ENCODE measurements at places on chromosomes 11 and 22.

DNA sequence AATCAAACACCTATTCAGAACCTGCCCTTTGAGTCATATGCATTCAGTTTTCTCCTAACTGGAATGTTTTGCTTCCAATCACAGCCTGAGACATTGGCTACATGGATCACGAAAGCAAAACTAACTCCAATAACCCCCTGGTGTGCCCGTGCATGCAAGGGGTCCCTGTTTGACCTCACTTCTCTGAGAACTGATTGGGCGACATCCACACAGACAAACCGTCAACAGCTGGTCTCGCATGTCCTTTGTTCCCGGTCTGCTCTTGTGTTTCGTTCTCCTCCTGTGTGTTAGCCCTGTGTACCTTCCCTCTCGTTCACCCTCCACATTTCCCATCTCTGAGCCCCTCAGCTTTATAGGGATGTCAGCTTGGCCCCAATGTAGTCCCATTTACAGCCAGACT lies 67.2 kb upstream of the TTC12 start:
- no peak for DNase-seq

DNA sequence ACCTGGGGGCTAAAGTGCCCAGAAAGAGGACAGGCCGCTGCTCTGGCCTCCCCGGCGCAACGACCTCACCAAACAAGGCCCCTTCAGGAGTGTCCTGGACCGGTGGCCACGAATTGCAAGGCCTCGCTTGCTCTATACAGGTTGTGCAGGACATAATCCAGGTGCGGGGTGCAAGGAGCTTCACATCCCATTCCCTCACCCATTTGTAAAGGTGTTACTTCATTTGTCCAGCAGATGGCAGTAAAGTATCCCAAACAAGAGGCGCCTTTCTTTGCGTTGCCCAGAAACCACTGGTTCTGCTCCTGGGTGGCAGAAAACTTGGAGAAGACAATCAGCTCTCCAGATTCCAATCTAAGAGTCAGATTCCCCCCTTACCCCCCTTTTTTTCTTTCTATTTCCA lies 35.9 kb upstream of the PRDM11 start:
- no peak for DNase-seq

- no peak for DNase-seq
Observed at GRCh38 chr11:48093795-48094642, 113.7 kb downstream of the PTPRJ start.

GRCh38 chr11:102599642-102600261 lies 25.4 kb downstream of the MMP20 start:
- DNase-seq: no peak

- DNase-seq: no peak
Observed at GRCh38 chr11:77191823-77192495, 63.9 kb downstream of the MYO7A start.

GRCh38 chr11:66142370-66143263 lies 72.5 kb downstream of the PACS1 start:
- DNase-seq: no peak

- DNase-seq: no peak
Observed at GRCh38 chr11:86438685-86439084, 64.0 kb downstream of the CCDC81 start.

DNA sequence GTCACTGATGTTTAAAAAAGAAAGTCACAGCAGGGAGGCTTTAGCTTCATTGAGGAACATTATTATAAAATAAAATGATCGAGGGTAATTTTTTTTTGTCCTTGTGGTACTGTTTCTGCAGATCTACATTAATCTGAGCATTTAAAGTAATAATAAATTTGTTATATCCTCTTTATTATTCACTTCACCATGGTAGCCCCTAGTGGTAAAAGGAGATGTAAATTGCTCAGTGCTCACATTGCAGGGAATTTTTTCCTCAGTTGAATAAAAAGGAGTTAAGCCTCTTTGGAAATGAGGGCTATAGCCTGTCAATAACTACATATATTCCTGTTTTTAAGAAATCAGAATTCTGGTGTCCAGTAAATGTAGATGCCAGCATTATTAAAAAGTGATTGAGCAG lies 99.7 kb upstream of the VPREB1 start:
- no peak for DNase-seq

DNA sequence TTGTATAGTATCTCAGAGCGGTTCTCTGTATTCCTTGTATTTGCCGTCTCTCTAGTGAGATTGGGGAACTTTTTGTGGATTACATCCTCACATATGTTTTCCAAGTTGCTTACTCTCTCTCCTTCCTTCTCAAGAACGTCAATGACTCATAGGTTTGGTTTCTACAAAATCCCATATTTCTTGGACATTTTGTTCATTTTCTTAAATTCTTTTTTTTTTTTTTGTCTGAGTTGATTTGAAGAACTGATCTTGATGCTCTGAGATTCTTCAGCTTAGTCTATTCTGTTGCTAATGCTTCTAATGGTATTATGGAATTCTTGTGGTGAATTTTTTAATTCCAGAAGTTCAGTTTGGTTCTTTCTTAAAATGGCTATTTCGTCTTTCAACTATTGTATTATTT lies 28.4 kb upstream of the SLN start:
- DNase-seq: no peak

DNA sequence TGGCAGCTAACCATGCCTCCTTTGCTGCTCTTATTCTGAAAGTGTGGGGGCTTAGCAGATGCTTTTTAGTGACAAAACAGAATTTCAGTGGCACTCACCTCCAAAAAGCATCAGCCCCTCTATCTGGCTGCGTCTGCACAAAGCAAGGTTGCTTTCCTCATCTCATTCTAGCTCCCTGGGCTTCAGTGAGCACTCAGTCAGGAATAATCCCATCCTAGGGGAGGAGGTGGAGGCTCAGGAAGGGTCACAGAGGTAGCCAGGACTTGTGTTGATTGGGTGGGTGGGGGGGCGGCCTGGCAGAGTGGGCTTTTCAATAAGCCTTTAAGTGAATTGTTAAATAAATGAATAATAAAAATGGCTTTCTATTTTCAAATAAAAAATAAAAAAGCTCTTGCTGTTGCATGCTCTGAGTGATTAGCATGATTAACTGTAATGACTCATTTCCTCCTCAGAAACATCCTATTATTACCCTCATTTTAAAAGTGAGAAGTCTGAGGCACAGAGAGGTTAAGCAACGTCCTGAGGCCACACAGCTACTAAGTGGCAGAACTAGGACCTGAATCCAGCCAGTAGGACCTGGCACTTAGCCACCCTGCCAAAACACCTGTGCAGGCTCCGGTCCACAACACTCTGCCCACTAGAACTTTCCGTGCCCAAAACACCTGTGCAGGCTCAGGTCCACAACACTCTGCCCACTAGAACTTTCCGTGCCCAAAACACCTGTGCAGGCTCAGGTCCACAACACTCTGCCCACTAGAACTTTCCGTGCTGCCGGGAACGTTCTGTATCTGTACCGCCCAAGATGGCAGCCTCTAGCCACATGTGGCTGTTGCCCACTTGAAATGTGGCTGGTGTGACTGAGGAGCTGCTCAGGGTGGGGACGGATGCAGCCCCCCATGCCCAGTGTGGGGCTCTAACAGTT lies 5.5 kb downstream of the B3GAT1 start:
- DNase-seq: no peak

DNA sequence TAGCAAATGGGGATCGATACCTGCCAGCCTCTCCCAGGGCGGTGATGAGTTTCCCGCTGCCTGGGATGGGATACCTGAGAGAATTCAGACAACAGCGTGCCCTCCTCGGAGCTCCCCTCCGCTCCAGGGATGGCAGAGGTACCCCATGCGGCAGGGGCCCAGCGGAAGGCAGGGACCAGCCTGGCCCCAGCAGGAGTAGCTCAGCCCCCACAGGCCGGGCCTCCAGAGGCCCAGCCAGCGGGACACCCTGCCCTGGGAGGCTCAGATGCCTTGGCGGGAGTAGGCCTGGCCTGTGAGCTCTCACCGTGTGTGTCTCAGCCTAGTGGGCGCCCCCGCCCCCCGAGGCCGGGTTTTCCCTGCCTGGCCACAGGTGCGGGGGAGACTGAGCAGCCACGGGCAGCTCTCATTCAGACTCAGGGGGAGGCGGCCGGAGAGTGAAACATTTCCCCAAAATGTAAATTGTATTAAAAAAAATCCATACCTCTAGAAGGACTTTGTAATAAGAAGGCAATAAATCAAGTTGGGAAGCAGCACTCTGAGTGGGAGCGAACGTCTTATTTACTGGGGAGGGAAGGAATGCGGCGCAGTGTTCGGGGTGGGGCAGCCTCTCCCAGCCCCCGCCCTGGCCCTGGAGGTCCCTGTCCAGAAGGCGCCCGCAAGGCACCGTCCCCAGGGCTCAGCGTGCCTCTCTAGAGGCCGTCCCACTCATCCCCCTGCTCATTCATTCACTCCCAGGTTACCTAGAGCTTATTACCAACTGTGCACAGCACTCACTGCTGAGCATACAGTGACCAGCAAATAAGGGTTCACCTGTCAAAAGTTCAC lies 888.0 kb downstream of the BRD1 start:
- no peak for DNase-seq

DNA sequence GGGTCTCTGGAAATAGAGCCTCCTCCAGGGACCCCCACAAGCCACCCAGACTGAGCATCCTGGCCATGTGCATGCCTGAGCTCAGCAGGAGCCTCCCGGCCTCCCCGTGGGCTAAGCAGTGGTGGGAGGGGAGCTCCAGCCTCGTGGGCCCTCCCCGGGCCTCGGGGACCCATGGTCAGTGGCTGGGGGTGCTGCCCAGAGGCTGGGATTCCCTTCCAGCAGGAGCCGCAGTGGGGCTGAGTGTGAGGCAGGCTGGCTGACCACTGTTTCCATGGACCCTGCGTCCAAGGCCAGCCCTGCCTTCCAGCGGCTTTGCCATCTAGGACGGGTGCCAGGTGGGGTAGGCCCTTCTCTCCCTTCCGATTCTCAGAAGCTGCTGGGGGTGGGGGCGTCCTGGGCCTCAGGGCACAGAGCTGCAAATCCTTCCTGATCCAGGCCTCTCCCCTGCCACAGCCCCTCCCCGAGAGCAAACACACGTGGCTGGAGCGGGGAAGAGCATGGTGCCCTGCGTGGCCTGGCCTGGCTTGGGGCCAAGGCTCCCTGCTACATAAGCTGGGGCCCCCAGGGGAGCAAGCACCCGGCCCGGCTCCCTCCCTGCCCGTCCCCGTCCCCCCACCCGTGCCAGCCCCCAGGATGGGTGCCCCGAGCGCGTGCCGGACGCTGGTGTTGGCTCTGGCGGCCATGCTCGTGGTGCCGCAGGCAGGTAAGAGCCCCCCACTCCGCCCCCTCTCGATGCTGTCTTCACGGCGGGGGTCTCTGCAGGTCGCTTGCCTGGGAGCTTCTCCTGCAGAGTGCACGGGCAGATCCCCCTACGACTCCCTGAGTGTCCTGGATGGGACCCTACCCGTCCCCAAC lies at the start of gene MUC5B:
Gene MUC5B, plus strand, starts transcription at position 576 of the 855 bp plus-strand sequence. Its CDS starts 58 bp downstream, at position 634.
- DNase-seq: no peak

DNA sequence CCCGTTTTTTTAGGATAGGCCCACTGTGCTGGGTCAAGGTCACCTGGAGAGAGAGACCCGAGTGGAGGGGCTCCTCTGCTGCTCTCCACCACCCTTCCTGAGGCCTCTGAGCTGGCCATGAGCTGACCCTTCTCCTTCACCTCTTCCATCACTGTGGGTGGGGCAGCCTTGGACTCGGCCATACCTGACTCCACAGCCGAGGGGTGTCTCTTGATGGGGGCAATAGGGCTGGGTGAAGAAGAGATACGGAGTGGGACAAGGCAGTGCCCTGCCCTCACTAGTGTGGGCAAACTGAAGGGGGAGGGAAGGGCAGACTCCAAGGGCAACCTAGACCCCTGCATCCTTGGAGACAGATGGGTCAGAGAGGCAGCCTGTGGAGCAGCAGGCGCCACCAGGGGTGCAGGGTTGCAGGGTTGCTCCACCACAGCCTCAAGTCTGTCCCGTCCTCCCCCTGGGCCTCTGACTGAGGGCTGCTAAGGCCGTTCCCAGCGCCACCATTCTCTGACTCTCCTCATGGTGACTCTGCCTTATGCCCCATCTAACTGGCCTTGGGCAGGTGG lies 20.1 kb upstream of the NECTIN1 start:
- no peak for DNase-seq

DNA sequence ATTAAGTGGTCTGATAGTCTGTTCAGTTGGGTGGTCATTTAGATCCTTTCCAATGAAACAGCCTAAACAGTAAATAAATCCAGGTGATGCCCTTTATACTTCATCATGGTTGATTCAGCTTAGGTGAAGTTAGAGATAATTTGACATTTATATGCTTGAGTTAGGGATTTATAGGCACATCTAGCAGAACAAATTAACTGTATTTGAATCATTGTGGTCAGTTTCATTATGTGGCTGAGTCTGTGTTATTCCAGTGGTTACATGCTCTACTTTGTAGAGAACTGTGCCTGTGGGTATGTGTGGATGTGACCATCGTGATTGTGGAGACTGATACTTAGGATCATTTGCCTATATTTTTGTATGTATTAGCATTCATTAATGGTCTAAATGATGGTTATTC lies 194.6 kb downstream of the DDX10 start:
- DNase-seq: no peak

DNA sequence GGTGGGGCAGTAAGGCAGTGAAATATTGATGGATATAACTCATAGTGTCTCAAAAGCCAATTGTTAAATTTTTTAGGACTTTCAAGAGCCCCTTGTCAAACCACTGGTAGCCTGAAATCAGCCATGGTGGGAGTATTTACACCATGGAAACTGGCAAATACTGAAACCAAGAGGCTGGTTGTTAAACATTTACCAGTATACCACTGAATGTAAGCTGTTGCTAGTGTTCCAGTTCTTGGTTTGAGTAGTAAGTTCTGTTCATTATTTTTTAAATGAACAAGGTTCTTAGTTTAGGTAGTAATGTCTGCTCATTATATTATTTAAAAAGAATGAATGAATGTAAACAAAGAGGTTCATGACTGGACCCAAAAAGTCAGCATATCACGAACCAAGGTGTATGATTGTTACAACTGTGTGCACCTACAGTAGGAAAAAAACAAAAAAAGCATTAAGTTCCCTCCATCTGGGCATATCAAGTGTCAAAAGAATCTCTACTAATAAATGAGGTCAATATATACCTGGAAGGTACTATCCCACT lies 4.5 kb upstream of the EIF3F start:
- DNase-seq: no peak

DNA sequence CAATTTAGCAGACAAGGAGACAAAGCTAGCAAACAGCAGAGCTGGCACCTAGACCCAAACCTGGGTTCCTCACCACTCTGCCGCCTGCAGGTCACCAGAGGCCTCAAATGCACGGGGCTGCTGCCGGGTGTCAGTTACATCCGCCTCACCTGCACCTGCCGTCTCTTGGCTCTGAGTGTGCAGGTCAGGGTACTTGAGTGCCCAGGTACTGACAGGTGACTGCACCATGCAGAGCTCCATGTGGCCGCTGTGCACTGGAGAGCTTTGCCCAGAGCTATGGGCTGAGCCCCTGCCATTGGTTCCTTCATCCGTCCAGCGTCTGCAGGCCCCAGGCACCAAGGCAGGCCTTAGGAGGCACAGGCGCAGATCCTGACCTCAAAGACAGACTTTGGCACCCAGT lies 35.0 kb downstream of the PDGFB start:
- DNase-seq: no peak

- DNase-seq: no peak
Observed at GRCh38 chr11:18501629-18502028, 25.1 kb downstream of the TSG101 start.

Data from stimulated activated CD8-positive, alpha-beta memory T cell treated with anti-CD3 and anti-CD28 coated beads, Interleukin-2, amount 100 ng/mL, for 1 hour (primary cell).